ENCODE measurements at places on chromosomes 5 and 9. TPM values are rescaled to one million over a fixed set of nuclear protein-coding genes. Genes with fewer than 3 reads are reported as not detected.

GRCh38 chr5:39523821-39524220, 99.0 kb upstream of the DAB2 start:
- no peak for DNase-seq

The FOXD4L6 gene
- 0.36 TPM for total RNA-seq

DNA sequence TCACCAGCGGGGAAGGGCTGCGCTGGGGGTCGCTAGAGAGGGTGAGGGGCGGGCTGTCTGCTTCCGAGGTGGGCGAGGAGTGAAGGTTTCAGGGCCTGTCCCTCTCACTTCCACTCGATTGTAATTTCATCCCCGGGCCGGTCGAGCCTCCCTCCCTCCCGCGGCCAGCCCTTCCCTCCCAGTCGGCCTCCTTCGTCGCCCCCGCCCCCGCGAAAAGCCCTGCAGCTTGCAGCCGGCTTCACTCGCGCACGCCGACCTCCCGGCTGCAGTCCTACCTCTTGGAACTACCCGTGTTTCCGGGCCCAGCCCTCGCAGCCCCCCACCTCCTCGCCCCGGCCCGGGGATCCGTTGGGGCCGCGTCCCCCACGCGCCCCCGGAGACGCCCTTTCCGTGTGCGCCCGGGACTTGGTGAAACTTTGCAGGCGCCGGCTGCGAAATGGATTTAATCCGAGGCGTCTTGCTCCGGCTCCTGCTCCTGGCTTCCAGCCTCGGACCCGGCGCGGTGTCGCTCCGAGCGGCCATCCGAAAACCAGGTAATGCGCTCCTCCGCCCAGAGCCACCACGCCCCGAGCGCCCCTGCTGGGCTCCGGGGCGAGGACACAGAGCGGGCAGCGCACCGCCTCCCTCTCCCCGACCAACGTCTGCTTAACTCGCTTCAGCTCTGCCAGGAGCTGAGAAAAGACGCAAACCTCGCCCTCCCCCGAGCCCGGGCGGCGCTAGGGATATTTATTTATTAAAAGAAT, at the start of gene EGFLAM:
TSS of gene EGFLAM (plus strand) at position 241 of the 743 bp plus-strand sequence. CDS start at position 437, 196 bp downstream.
- no peak for DNase-seq

The SHB gene
- 12.2 TPM for total RNA-seq

The MTRR gene
- total RNA-seq, result 38.0 TPM

The EHMT1 gene
- 70.7 TPM for total RNA-seq

DNA sequence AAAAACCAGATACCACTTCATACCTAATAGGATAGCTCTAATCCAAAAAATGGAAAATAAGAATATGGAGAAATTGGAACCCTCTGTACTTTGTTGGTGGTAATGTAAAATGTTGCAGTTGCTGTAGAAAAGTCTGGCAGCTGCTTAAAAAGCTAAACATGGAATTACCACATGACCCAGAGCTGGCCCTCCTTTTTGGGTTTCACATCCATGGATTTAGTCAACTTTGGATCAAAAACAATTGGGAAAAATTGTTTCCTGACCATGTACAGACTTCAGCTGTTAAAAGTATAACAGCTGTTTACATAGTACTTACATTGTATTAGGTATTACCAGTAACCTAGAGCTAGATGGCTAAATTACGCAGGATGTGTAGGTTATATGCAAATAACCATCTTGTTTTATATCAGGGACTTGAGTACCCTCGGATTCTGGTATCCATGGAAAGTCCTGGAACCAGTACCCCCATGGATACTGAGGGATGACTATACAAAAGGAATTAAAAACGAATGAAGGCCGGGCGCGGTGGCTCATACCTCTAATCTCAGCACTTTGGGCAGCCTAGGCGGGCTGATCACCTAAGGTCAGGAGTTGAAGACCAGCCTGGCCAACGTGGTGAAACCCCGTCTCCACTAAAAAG, 15.8 kb downstream of the DNAJA1 start:
- no peak for DNase-seq

The HEMGN gene
- total RNA-seq, result 2.7 TPM

DNA sequence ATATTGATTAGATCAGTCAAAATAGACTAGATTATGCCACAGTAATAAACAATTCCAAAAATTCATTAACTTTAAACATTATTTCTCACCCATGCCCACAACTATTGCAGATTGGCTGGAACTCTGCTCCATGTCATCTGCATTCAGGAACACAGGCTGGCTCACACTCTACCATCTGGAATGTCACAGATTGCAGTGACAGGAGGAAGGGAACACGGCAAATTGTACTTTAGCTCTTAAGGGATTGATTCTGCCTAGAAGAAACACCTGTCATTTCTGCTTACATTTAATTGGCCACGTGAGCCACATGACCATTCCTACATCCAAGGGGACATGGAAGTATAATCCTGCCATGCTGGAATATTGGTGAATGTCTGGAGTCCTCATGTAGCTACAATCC, 54.4 kb downstream of the ATPSCKMT start:
- DNase-seq, result no peak

The MARCOL gene
- not detected for total RNA-seq

GRCh38 chr5:27962198-27962597, 923.8 kb upstream of the CDH9 start:
- no peak for DNase-seq

DNA sequence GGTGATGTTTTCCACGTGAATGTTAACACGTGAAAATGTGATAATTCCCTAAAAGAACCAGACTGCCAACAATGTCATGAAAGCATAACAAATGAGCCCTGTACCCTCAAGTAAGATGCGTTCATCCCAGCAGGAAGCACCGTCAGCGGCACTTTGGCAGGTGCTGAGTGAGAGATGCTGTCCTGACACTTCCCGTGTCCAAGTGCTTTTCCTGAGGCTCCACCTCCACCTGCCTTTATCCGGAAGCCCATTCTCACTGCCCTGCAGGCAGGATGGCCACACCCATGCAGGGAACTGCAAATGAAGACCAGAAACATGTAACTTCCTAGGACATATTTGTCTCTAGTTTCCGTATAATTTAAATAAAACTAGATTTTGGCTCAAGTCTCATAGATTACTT, 238.0 kb upstream of the IRX2 start:
- DNase-seq, result no peak

The APC gene
- 293 TPM for total RNA-seq

GRCh38 chr9:68905129-68905528, 108.8 kb downstream of the PRKACG start:
- DNase-seq, result no peak

DNA sequence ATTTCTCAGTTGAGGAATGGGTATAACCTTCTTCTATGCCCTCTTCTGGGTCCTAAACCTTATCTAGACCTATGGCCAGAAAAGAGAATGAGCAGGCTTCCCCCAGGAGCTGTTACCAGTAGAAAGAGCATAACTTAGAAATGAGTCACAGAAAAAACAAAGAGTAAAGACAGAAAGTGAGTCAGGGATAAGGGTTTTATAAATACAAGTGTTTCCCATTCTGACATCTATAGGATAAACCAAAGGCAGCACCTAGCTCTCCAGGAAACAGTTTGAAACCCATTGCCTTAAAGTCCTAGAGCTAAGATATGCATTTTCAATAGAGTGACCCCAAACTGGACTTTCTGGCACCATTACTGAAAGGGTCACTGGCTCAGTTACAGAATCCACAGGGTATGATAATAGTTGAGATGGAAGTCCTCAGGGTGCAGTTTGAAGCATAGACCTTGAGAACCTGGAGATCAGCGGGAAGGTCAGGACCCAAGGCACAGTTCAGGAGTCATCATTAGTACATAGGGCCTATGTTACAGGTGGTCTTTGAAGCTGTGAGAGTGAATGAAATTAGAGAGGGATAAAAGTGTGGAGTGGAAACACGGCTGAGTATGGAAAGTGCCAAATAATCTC, 42.7 kb upstream of the LIFR start:
- DNase-seq, result no peak

DNA sequence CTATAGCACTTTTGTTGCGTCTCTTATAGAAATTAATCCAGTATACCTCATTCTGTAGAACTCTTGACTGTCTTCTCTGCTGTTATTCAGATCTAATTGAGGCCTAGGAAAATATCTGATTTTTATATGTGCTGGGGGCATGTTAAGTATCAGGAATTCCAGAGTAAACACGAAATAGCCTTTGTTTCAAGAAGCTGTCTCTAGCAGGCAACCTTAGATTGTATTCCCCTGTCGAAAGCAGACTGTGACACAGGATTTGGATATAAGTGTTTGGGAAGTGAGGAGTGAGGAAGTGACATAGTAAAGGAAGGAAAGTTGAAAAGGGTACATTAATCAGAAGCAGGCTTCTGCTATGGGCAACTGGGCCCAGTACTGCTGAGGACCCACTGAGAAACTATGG, 72.1 kb upstream of the RASA1 start:
- no peak for DNase-seq

The MAP1B gene
- 564 TPM for total RNA-seq

DNA sequence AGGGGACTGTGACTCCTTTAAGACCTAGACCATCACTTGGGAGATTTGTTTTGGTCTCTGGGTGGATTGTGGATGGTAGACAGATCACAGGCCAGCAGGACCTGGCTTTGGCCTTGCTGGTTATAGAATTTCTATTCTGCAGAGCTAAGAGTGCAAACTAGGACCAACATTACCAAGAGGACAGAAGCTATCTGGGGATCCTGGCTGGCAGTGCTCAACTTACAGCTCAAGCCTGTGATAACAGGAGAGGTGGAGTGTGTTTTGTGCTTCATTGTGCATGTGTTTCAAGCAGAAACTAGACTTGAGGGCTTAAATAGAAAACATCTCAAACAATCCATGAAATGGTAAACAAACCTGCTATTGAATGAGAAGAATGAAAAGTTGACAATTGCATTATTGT, 106.7 kb downstream of the ZNF462 start:
- DNase-seq, result no peak

The PHF24 gene
- 12.0 TPM for total RNA-seq

The DOK3 gene
- total RNA-seq, result 6.4 TPM

- DNase-seq, result peak; percentile 62
These were observed 43.5 kb upstream of the DNAH5 start for GRCh38 chr5:13987843-13988464.

- no peak for DNase-seq
These were observed 59.3 kb downstream of the ASTN2 start for GRCh38 chr9:117355542-117355941.

- DNase-seq, result no peak
These were observed 15.0 kb downstream of the GALNT10 start for GRCh38 chr5:154205441-154206117.

The BARX1 gene
- total RNA-seq, result not detected

DNA sequence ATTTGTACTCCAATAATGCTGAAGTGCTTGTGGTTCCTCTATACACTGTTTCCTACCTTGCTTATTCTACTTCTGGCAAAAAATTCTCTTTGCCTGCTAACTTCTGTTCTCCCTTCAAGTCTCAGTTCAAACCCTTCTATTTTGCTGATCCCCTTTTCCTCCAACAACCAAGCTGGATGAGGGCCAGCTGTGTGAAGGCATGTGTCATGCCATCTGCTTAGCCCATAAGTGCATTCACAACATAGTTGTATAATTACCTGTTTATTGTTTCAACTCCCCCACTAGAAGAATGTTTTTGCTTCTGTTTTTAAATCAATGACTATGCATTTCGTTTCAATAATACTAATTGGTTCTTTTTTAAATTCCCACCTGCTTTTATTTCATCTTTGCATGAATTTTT, 1951.4 kb upstream of the WWC1 start:
- no peak for DNase-seq

The ORM2 gene
- not detected for total RNA-seq

The YIPF5 gene
- 38.6 TPM for total RNA-seq

- no peak for DNase-seq
These were observed 8.4 kb downstream of the SREK1IP1 start for GRCh38 chr5:64759960-64760660.
